ENCODE measurements at places on chromosomes 12 and 14.

GRCh38 chr12:30885321-30885720 is 41.2 kb upstream of the TSPAN11 start:
- no peak for DNase-seq

DNA sequence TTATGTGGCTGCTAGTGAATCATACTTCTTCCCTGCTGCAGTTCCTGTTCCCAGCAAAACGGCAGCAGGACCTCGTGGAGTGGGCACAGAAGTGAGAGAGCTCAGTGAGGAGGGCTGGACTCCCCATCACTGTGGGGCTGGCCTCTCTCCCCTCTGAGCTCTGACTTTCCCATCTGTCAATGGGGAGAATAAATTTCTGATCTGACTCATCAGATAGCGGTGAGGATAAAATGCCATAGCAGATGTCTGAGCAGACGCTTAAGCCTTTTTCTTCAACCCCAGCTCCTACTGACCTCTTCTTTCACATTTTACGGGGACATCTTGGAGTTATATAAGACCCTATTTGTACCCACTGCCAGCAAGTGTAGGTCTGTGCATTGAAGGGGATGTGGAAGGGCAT is 116.6 kb downstream of the CRACR2A start:
- DNase-seq = no peak

- no peak for DNase-seq
These were observed 58.1 kb upstream of the SRSF5 start for GRCh38 chr14:69708586-69709560.

DNA sequence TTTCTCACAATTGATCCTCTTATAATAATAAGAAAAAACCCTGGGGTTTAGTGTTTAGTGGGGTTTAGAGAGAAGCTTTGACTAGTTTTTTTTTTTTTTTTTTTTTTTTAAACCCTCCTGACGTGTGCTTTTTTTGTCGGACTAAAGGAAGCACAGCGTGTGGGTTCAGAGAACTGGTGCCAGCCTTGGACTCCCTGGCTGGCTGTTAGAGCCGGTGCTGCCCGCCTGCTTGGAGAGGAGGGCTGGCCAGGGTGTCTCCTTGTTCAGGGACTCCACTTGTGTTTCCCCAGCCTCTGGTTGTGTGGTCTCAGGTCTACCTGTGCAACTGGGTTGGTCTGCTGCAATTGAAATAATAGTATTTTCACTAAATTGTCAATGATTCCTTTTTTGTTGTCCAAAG is 54.1 kb upstream of the ASPG start:
- no peak for DNase-seq

DNA sequence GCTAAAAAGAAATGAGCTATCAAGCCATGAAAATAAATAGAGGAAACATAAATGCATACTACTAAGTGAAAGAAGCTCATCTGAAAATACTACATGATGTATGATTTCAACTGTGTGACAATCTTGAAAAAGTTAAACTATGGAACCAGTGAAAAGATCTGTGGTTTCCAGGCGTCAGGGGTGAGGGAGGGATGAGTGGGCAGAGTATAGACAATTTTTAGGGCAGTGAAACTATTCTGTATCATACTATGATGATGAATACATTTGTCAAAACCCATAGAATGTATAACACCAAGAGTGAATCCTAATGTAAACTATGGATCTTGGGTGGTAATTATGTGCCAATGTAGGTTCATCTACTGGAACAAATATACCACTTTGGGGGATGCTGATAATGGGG is 21.3 kb downstream of the SPX start:
- no peak for DNase-seq

DNA sequence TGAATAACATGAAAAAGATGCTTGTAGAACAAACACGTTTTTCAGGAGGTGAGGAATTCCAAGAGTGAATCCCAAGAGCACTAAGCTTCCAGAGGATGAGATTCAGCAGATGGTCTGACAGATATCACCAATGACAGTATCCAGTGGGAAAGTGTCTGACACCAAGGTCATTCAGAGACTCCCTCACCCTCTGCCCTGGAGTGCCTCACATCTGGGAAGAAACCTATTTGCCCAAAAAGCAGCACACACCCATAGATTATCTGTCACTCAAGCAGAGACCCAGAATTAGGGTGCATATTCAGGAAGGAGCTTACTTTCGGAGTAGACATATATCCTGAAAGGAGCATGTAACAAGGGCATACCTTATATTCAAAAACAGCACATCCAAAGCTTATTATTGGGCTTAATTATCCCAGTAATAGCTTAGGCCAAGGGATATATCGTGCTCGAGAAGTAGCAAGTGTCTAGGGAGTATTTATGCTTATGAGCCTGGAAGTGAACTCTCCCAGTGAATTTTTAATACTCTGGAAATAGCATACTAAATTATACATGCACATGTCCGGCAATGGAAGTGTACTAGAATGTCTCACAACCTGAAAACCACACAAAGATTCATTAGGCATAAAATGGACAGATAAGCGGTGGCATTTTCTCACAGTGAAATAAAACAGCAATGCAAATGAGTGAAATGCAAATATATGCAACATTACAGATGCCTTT is 998.1 kb upstream of the TMEM132C start:
- no peak for DNase-seq
